ENCODE measurements at places on chromosomes 1 and 21. TPM values are rescaled to one million over a fixed set of nuclear protein-coding genes. Genes with fewer than 3 reads are reported as not detected.

The S100A1 gene
- 2.5 TPM for polyA plus RNA-seq

The CDC7 gene
- polyA plus RNA-seq, result 0.87 TPM

The TDRD10 gene
- polyA plus RNA-seq, result 2.9 TPM

The PLA2G2A gene
- 29.7 TPM for polyA plus RNA-seq

The ACTA1 gene
- 6.9 TPM for polyA plus RNA-seq

The OR4F29 gene
- not detected for polyA plus RNA-seq

The FCRL1 gene
- polyA plus RNA-seq, result 0.02 TPM

The LINGO4 gene
- 0.89 TPM for polyA plus RNA-seq

The UBE4B gene
- polyA plus RNA-seq, result 13.0 TPM

The CLCNKB gene
- 1.5 TPM for polyA plus RNA-seq

DNA sequence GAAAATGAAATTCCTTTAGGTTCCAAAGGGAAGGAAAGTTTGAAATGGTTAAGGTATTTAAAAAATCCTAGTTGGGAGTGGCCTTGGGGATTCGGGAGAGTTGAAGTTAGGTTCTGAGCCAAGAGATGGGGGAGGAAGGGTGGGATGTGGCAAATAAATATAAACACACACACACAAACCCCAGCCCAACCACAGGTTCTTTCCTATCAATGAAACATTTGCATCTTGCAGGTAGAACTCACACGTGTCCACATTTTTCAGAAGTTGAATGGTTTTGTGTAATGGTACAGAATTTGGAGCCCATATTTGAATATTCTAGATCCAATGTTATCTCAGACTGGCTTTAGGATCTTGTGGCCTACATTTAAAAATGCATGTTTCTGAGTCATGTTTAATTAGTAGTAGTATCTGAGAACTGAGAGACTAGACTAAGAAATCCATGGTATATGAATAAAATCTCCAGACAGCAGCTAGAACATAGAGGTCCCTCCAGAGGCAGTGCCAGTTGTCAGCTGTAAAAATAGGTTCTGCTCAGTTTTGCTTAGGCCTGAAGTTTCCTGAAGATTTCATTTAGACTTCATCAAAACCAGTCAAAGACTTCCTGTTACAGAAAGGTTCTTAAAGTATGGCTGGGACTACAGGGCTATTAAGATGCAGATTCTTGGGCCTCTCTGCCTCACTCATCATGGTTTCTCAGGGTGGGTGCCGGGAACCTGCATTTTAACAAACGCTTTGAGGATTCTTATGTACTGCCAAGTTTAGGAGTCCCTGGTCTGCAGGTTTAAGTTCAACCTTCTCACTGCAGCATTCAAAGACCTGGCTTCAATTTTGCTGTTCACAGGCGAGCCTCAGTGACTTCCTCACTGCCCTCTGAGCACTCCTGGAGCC lies 21.3 kb downstream of the RUNX1 start:
- DNase-seq, result no peak

GRCh38 chr1:25978403-25978802 lies 19.5 kb downstream of the PAFAH2 start:
- no peak for DNase-seq

- DNase-seq, result no peak
These were observed 33.4 kb downstream of the CACNA1E start for GRCh38 chr1:181516706-181517105.

DNA sequence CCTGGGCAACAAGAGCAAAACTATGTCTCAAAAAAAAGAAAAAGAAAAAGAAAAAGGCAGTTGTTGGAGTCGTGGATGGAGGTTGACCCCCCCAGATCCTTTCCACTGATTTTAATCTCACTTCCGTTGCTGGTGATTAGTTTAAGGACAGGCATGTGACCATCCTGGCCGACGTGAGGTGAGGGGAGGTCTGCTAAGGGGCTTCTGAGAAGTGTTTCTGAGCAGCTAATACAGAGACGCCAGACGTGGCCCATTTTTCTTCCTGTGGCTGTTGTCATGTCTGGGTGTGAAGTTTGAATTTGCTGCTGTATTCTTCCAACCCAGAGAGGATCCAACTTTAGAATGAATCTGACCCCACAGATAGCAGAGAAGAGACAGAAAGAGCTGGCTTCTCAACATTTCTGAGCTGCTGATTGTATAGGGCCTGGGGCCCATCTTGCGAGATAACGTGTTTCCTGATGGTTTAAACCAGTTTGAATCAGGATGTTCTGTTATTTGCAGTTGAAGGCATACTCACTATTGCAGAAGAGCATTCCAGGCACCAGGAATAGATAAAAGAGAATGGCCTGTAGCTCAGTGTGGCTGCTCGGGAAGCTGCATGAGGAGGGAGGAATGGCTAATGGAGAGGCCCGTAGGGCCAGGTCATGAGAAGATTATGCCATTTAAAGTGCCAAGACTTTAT lies 22.8 kb upstream of the SSBP3 start:
- DNase-seq, result no peak

- DNase-seq, result no peak
These were observed 426.7 kb downstream of the PLPP3 start for GRCh38 chr1:56152635-56153034.

DNA sequence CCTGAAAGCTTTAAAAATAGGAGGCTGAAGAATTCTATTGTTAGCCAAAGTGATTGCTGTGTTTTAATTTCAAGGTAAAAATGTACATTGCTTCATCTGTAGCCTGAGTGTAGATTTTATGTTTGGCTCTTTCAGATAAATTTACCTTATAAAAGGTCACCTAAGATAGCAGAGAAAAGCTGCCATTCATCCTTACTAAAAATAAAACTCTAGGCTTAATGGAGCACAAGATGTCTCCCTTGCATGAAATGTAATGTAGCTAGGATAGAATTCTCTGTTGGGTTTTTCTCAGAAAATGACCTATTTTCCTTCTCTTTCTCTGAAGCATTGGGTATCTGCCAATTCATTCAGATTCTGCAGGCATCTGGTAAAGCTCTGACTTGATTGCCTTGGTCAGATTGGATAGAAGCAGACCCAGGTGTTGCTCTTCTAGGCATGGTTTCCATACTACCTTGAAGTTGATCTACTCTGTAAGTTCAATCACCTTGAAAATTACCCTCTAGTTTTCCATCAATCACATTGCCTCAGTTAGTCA lies 176.6 kb upstream of the GORAB start:
- no peak for DNase-seq

DNA sequence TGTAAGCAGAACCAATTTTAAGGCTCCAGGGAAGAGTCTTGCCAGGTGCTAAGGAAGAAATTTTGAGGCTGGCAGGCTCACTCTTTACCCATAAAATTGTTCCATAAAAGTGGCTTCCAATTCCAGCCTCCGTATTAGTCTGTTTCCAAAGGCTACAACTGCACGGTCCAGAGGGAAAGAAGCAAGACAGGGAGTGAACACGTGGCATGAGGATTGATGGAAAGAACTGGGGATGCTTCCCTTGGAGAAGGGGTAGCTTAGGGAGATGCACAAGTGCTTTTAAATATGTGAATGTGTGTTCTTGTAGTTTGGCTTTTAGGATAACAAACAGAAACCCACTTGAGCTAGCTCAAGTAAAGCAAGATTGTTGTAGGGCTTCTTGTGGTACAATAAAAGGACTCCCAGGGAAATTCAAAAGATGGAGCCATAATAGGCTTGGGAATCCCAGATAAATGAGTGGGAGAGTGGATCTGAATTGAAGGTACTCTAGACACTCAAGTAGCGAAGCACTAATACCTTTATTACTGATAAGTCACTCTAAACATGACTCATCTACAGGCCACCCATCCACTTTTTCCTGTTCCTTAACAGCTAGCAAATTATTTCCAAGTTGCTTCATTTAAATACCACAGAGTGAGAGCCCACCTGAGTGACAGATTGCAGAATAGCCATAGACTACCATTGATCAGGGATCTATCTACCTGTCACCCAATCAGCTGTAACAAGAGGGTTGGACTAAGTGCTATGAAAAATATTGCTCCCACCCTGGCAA lies 34.8 kb upstream of the NPL start:
- DNase-seq, result no peak

DNA sequence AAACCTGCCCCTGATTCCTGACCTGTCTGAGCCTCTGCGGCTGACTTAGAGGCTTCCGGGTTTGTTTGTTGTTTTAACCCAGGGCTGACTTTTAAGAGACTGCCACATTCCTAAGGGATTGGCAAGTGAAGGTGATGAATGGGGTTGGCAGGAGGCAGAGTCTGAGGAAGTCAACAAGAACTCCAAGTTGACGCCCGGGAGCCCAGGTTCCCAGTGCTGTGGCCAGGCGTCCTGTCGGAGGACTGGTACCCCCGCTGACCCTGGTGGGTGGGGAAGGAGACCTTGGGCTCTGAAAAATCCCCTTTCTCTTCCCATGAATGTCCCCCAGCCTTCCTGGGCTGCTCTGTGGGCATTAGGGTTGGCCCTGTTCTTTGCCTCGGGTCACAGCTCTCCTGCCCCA lies 19.7 kb upstream of the EPS8L3 start:
- DNase-seq, result no peak

DNA sequence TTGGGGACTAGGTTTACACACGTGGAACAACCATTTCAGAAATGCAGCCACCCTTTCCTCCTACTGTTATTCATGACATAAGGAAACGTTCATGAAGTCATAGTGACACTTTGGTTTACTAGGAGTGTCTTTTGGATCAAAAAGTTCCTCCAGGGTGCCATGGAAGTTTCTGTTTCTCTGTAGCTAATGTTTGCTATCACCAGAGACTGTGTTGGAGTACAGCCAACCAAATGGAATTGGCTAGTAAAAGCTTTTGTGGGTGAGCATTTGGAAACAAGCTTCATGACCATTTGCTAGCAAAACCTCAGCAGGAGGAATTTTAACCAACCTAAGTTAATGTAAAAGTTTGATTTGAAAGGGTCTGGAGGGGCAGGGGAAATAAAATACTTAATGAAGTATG lies 43.9 kb upstream of the ADGRL2 start:
- DNase-seq, result no peak

DNA sequence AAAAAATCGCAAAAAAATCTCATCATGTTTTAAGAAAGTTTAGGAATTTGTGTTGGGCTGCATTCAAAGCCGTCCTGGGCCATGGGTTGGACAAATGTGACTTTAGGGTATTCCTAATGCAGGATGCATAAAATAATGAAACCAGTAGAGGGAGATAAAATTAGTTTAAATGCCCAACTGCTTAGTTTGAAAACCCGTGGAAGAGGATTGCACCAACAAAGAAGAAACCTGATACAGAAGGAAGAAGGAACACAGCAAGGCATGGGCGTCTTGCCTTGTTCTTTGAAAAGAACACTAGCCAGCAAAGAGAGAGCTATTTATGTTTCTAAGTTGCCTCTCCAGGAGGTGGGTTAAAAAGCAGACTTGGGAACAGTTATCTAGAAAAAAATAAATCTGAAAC lies 37.9 kb downstream of the WDR3 start:
- DNase-seq, result no peak

DNA sequence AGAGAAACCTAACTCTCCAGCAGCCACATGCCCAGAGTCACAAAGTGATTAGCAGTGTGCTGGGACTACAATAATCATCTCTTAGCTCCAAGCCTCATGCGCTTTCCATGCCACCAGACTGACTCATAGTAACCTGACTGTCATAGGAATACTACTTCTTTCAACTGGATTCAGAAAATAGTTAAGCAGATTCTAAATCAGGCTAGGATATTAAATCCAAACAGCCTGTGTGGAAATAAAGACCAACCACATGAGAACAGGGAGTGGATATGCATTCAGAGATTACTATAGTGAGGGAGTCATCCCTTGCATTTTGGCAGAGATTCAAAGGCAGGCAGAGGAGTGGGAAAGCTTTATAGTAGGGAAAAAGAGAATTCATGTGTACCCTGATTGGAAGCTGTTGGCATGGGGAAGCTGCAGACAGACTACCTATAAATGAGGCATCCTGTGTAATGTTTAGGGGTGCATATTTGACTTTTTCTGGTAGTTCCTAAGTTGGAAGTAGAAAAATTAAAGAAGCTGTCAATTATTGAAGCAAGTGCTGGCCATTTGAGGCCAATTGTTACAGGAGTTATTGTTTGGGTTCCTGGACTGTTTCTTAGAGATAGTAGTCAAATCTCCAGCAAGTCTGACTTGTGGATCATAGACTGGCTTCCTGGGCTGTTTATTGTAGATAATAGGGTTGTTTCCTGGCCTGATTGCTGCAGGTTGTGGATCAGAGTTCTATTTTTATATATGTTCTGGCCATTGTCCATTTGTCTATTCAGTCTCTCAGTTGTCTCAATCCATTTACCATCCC lies 31.7 kb upstream of the DNAH14 start:
- no peak for DNase-seq

DNA sequence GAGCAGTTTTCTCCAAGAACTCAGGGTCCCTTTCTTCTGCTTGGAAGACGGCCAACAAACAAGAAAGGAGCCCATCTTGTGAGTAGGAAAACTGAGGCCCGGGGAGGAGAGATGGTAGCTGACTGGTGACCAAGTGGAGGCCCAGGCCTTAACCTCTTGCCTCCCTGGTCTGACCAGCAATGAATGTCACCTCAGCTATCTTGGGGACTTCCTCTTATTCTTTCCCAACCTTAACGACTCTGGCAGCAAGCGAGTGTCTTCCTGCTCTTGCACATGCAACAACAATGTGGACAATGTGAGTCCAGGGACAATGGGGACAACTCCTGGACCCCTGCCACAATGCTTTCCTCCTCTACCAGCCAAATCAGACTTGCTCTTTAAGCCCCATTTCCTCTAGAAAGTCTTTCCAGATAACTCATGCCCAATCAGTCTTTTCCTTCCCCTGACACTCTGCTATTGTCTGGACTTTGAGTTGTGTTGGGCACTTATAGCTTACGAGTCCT lies 12.6 kb downstream of the HSPG2 start:
- DNase-seq, result no peak

- DNase-seq, result no peak
These were observed 89.0 kb downstream of the UBE2U start for GRCh38 chr1:64292399-64292798.

DNA sequence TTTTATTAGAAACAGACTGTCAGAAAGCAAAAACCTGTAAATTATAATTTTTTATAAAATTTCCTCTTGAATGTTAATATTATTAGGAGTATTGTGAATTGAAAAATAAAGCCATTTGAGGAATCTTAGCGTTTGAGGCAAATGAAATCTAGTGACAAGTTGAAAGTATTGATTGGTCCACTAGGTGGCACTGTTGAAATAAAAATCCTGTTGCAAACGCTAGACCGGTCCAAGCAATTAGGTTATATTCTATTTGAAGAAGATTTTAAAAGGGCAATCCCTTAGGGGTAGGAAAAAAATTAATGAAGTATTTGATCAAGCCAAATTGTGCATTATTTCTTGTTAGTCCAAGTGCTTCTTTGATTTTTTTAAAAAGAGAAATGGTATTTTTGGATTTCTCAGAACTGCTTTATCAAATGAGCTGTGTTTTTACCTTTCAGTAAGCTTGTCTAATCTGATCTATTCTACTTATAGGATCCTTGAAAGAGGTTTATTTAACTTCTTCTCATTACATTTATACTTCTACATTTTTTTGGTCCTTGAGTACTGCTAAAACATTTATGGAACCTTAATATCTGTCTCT lies 57.7 kb downstream of the ATG4C start:
- DNase-seq, result no peak

DNA sequence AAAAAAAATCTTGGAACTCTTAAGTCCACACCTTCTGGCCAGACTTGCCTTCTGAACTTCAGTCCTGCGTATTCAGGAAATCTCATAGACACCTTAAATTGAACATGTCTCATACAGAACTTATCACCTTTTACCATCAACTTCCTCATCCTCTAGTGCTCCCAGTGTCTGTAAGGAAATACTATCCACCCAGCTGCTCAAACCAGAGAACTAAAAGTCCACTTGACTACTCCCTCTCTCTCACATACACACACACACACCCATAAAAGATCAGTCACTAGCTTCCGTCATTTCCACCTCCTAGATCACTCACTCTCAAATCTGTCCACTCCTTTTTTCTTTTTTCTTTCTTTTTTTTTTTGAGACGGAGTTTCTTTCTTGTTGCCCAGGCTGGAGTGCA lies 10.9 kb upstream of the CAP1 start:
- no peak for DNase-seq

- no peak for DNase-seq
These were observed 366.4 kb upstream of the CXADR start for GRCh38 chr21:17146426-17146825.

All from pancreas (tissue), 10 donors.